ENCODE measurements at places on chromosomes 1 and 21.

GRCh38 chr1:236394879-236395229, 768 bp downstream of the EDARADD start:
- DNase-seq, result no peak

- DNase-seq, result no peak
Measured at GRCh38 chr1:171654201-171654941, 1.9 kb upstream of the MYOC start.

DNA sequence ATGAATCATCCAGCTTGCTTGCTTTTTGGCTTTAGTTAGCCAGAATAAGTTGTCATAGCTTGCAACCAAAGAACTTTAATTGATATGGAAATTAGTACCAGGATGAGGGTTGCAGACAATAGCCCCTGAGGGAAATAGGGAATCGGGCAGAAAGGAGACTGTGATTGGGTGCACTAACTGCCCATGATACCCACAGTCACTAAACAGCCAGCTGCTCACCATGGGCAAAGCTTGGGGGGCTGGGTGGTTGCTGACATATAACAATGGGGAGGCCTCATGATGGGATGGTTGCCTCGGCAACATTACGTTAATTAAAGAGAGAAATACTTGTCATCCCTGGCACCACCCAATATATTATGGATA, 17.8 kb upstream of the PLA2G2E start:
- DNase-seq, result no peak

DNA sequence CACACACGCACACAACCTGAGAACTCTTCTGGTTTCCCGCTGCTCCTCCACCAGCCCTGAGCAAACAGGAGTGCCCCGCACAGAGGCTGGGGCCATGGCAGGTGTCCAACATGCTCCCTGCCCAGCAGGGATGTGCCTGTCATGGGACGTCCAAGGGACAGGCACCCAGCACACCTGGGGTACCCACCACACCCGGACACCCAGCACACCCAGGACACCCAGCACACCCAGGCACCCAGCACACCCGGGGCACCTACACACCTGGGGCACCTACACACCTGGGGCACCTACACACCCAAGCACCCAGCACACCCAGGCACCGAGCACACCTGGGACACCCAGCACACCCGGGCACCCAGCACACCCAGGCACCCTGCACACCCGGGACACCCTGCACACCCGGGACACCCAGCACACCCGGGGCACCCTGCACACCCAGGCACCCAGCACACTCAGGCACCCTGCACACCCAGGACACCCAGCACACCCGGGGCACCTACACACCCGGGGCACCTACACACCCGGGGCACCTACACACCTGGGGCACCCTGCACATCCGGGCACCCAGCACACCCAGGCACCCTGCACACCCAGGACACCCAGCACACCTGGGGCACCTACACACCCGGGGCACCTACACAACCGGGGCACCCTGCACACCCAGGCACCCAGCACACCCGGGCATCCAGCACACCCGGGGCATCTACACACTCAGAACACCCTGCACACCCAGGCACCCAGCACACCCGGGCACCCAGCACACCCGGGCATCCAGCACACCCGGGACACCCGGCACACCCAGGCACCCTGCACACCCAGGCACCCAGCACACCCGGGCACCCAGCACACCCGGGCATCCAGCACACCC, 37.9 kb downstream of the UBE2G2 start:
- no peak for DNase-seq

DNA sequence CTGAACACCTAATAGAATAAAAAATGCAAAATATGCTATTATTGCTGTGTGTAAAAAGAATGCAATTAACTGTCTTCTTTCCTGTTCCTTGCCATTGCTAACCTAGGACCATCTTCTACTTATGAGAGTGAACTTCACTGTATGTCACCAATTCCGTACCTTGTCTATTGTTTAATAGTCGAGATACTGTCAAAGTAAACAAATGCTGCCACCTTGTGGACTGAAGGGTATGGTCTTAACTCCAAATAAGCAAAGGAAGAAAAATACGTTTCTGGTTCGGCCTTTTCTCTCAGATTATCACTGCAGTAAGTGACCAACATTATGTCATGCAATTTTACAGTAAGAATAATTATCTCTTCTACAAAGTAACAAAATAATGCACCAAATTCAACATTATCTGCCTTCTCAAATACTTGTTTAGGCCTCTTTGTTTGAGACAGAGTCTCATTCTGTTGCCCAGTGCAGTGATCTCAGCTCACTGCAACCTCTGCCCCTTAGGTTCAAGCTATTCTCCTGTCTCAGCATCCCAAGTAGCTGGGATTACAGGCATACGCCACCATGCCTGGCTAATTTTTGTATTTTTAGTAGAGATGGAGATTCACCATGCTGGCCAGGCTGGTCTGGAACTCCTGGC, 133.4 kb downstream of the COP1 start:
- DNase-seq, result peak; percentile 48

- no peak for DNase-seq
Measured at GRCh38 chr1:248750496-248750895, 5.1 kb downstream of the LYPD8 start.

DNA sequence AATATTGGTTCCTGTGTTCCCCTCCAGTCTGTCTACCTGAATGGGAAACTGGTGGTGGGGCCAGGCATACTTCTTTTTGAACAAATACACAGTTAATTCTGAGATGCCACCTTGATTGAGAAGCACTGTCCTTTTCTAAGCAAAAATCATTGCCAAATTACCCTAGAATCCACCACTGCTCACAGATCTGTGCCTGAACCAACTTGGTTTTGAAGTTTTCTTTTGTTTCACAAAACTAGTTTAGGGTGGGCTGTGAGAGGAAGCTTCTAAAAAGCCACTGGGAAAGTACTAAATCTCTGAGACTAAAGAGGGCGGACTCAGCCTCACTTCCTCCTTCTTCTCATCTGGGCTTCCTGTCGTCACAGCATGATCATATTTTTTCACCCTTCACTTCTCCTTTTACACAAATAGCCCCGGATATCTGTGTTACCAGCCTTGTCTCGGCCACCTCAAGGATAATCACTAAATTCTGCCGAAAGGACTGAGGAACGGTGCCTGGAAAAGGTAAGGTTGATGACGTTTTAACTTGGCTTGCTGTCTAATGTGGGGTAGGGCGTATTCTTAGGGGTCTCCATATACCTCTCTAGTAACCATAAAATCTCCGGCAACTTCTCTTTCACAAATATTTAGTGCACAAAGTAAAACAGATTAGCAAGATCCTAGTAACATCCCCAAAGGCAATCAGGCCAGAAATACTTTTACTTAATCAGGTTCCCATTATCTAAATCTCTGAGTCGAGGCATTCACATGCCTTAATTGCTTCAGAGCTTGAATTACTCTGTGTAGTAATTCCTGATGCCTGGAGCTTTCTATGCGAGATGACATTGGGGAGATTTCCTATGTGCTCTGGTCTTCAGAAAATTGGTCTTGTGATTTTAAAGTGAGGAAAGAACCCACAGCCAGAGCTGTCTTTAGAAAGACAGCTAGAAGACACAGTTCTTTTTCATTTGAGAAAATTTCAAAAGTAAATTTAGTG, at the start of gene CD53:
Gene CD53 (plus strand): TSS at position 404 of the 976 bp plus-strand sequence. CDS start 18,261 bp downstream, outside the sequence.
- DNase-seq, result no peak

DNA sequence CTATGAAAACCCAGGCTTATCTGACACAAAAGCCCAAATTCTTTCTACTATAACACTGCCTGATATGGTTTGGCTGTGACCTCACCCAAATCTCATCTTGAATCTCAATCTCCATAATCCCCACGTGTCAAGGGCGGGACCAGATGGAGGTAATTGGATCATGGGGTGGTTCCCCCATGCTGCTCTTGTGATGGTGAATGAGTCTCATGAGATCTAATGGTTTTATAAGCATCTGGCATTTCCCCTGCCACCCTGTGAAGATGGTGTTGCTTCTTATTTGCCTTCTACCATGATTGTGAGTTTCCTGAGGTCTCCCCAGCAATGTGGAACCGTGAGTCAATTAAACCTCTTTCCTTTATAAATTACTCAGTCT, 123.3 kb upstream of the USP24 start:
- DNase-seq, result no peak

DNA sequence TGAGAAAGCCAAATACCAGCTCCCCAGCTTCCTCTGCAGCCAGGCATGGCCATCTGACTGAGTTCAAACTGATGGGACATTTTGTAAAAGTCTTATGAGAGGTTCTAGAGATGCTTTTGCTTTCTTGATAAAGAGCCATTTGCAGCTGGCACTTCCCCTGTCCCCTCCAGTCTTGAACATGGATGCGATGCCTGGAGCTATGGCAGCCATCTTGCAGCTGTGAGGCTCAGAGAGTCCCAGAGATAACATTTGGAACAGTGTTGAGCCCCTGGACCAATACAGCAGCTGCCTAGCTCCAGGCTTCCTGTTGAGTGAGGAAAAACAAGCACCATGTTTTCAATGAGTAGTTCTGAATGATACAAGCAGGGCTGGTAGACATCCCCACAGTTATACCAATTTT, 13.8 kb downstream of the CDCP2 start:
- no peak for DNase-seq
